ENCODE measurements at places on chromosomes 2 and 18. TPM values are rescaled to one million over a fixed set of nuclear protein-coding genes. Genes with fewer than 3 reads are reported as not detected.

GRCh38 chr2:123563515-123563914, 461.6 kb upstream of the CNTNAP5 start:
- peak; percentile 1 for DNase-seq

- no peak for DNase-seq
These were observed 365.6 kb downstream of the LRRTM4 start for GRCh38 chr2:77156599-77156998.

GRCh38 chr2:5691221-5691984, 781 bp upstream of the SOX11 start:
- DNase-seq: no peak

DNA sequence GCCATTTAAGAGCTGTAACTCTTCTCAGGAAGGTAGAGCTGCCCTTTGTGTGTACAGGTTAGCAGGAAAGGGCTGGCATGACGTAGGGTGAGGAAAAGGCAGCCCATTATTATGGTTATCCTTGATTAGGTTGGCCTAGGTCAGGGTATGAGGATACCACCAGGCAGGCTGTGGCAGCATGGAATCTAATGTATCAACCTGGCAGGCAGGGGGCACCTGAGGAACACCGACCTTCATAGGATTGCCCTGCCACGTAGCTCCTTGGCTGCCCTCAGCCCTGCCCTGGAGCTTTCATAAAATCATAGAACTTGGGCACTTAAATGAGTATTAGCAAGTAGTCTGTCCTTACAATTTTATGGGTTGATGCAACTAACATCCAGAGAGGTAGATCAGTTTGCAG, 261.6 kb downstream of the LTBP1 start:
- no peak for DNase-seq

GRCh38 chr2:230870544-230871360, 6.0 kb downstream of the ITM2C start:
- DNase-seq: no peak

IL1RN gene
- 71.9 TPM for total RNA-seq

All from bronchial epithelial cell (primary cell).